ENCODE measurements at places on chromosomes 13 and 19.

DNA sequence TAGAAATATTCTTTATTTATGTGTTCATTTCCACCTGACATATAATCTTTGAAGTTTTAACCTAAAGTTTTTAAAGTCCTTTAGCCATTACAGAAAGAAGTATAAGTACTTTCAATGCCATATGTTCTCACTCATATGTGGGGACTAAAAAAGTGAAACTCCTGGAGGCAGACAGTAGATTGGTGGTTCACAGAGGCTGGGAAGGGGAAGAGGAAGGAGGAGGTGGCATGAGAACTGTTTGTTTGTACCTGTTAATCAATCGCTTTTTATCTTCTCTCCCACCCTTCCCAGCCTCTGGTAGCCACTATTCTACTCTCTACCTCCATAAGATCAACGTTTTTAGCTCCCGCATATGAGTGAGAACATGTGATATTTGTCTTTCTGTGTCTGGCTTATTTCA is 131.1 kb downstream of the MYO16 start:
- no peak for DNase-seq

DNA sequence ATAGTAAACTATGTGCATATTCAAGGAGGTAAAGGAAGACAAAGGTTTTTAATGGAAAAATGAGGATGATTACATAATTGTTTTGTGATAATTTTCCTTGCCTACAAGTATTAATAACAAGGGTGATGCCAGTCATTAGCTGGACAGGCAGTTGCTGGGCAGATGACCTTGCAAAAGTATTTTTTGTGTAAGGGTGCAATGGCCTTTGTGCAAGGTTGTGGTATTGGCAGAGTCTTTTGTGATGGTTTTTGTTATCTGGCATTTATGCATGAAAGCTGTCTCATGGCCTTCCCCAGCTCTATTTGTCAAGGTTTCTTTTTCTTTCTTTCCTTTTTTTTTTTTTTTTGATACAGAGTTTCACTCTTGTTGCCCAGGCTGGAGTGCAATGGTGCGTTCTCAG is 4.3 kb upstream of the COMMD6 start:
- DNase-seq = no peak

- DNase-seq = no peak
Observed at GRCh38 chr13:102452836-102453235, 51.0 kb upstream of the FGF14 start.

DNA sequence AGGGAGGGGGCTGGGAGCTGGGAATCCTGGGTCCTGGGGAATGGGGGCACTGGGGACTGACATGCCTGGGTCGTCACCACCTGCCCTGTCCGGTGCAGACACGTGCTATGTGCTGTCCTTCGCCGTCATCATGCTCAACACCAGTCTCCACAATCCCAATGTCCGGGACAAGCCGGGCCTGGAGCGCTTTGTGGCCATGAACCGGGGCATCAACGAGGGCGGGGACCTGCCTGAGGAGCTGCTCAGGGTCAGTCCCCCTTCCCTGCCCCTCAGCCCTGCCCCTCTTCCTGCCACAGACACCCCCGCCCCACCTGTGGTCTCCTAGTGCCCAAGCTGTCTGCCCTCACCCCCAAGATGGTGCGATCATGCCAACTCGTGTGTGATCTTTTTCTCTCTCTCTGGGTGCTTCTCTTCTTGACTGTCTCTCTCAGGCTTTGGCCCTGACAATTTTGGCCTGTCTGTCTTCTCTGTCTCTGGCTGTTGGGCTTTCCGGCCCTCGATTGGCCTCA is 5.0 kb downstream of the CYTH2 start:
- DNase-seq = no peak

GRCh38 chr19:56474308-56474707 is 2.8 kb downstream of the ZNF667 start:
- DNase-seq = no peak

DNA sequence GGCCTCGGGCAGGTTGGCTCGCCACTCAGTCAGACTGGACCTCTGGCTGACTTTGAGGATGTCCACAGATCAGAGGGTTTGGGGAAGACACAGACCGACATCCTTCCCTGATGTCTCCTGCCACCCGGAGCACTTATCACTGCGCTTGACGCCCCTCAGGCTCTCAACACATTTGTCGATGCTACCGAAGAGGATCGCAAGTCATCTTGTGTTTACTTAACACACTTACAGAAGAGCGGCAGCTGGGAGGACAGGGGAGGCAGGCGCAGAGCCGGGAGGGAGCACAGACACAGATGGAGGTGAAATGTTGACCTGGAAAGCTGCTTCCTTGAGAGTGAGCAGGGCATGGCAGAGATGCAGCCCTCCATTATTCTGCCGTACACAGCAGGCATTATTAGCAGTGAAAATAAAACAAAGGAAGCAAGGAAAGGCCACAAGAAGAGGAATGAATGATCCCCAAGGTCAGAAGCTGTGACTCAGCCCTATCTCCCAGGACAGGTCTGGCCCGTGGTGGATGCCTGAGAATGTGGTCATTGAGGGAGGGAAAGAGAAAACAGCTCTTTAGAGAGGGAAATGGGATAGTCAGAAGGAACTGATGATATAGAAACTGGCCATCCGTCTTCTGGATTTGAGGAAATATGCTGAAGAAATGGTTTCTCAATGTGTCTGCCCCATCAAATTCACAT is 549.5 kb upstream of the ARGLU1 start:
- no peak for DNase-seq

GRCh38 chr13:35157143-35157755 is 215.2 kb downstream of the NBEA start:
- peak; percentile 29 for DNase-seq

DNA sequence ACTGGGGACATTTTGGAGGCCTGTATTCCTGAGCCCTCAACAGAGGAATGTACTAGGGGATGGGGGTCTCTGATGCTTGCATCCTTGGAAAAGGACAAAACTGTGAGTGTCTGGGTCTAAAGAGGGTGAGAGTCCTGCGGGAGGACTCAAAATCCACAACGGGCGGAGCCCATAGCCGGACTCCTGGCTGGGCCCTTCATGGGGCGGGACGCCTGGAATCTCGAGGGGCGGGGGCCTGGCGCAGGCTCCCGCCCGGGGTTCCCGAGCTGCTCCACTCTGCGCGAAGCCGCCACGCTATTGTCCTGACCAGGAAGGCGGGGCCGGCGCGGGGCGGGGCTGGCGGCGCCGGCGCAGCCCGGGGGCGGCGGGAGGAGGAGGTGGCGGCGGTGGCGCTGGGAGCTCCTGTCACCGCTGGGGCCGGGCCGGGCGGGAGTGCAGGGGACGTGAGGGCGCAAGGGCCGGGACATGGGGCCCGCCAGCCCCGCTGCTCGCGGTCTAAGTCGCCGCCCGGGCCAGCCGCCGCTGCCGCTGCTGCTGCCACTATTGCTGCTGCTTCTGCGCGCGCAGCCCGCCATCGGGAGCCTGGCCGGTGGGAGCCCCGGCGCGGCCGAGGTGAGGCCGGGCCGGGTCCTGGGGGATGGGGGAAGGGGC is at the start of gene APLP1:
APLP1 (plus strand) TSS at position 403 of the 651 bp plus-strand sequence; CDS start at position 466, 63 bp downstream.
- DNase-seq = no peak

DNA sequence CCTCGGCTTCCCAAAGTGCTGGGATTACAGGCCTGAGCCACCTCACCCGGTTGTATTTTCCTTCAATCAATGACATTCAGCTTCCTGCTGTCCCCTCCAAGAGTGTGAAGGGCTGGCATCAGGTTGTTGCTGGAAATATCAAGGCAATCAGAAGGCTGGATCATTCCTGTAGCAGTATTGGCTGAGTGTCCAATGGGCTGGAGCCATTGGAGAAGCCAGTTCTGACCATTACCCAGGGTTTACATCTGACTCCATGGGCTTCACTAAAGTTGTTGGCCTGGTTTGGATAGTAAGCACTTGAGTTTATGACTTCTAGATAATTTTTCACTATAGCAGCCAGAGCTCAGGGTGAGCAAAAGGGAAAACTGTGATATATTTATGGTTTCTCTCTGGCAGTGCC is 137.0 kb downstream of the DLEU7 start:
- no peak for DNase-seq

DNA sequence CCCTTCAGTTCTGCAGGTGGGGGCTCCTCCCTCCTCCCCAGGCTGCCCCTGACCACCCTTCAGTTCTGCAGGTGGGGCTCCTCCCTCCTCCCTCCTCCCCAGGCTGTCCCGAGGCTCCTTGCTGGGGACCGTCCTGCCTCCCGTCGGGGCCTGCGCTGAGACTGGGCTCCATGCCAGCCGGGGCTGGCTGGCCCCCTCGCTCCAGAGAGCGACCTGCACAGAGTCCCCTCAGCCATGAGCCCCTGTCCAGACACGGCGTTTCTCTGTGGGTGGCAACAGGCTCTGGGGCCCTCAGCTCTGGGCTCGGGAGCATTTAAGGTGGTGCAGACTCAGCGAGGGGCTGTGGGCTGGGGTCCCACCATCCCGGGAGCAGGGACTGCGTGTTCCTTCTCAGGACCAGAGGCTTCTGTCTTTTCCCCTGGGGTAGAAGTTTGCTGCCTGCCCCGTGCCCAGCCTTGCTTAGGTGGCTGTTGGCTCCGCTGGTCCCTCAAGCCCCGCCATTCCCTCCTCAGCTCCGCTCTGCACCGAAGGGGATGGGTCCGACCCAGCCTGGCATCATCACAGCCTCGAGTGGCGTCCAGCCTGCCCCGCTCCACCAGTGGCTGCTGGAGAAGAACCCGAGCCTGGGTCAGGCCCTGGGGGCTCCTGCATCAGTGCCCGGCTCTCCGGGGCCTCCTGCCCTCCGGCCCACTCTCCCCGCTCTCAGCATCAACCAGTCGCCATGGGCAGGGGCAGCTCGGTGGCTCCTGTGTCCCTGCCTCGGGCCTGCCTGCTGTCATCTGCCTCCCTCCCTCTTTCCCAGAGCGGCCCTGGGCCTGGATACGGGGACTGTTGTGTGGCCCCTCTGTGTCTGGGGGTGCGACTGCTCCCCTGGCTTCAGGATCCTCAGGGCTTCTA is 27.6 kb downstream of the CSNK1G2 start:
- no peak for DNase-seq

DNA sequence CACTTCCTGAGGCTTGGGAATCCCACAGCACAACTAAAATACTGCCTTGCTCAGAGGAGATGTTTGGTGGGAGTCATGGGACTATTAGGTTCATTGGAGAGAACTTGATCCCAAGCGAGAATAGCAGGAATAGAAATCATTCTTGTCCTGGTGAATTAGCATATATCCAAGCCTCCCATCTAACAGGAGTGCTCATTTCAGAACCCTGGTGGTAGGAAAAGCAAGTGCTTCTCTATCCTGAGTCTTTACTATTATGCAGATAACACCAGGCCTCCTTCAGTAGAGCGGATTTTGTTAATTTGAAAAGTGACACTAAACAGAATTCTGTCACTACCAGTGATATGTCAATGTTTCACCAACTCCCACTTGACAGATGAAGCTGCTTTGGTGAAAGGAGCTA is 199.5 kb downstream of the ATP8A2 start:
- DNase-seq = no peak

DNA sequence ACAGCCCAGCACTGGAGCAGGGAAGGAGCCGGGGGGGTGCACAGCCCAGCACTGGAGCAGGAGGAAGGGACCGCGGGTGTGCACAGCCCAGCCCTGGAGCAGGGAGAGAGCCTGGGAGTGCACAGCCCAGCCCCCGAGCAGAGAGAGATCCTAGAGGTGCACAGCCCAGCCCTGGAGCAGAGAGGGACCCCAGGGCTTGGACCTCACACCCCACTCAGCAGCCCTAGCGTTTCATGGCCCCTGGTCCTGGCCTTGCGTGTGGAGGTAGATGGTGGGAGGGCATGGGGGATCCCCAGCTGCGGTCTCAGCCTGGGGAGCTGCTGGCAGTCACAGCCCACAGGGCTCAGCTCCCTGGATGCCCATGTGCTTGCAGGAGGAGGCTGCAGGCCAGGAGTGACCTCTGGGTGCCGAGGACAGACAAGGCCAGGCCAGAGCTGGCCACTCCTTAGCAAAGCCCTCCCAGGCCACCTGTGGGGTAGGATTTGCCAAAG is 25.1 kb downstream of the GAS6 start:
- no peak for DNase-seq

DNA sequence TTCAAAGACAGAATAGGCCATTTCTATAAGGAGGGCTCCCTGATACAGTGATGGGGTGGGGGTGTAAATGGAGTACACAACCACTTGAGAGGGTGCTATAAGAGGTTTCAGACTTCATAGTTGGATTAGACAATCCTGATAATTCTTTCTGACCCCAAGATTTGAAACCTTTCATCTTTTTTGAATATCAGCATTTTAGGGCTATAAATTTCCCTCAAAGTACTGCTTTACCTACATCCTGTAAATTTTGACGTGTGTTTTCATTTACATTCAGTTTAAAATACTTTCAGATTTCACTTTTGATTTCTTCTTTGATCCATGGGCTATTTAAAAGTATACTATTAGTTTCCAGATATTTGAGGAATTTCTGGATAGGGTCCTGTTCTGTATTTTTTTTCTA is 40.0 kb upstream of the SIN3B start:
- DNase-seq = no peak

DNA sequence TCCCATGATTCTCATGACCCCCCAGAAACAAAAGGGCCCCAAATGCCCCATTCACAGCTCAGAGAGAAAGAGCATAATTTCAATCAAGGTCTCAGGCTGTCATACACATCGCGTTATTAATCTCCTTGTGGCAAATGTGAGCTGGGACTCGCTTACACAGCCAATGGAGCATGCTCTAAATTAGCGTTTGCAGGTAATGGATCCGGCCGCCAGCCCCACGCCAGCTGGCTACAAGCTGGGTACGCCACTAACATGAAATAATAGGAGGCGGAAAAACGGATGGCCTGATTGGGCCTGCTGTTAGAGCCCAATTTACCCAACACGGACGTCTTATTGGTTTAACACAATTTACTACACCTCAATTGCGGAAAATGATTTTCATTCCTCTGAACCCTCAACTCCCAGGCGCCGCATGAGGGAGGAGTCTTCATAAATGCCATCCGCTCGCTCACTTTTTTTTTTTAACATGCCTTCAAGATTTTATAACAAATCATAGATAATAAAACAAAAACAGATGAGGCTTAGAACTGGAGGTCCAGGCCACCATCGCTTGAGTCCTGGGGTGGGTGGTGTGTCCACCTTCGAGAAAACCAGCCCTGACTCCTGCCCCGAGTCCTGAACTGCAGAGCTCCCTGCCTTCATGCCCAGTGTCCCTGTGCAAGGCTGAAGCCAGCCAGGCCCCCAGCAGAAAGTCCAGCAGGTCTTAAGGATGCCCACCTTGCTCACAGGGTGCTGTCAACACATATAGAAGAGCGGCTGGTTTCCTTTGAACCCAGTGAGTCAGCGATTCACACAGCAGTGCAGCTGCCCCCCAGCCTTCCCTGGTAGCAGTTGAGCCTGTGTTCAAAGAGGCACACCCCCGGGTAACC is 62.1 kb downstream of the PEPD start:
- DNase-seq = no peak

GRCh38 chr19:42412661-42413076 is 14.5 kb downstream of the LIPE start:
- DNase-seq = no peak
